Right ventricle myocardium inferior (tissue), 1 donor: ENCODE measurements at places on chromosomes 1 and 21.

DNA sequence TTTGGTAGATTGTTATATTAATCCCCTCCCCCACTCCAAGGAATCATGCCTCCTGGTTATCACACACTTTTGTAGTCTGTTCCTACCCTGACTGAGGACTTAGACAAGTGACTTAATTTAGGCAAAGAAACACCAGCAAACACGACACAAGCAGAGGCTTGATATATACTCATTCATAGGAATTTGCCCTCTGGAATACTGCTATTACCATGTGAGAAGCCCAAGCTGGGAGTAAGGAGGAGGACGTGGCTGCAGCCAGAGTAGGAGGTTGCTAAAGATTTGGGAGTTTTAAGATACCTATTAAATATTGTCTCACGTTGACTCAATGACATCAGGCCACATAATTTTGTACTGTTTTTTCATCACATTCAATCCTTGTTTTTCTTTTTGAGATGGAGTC is 100.2 kb downstream of the LRRC53 start:
- DNase-seq = no peak

- DNase-seq = no peak
Observed at GRCh38 chr21:31889460-31889859, 16.6 kb downstream of the HUNK start.

DNA sequence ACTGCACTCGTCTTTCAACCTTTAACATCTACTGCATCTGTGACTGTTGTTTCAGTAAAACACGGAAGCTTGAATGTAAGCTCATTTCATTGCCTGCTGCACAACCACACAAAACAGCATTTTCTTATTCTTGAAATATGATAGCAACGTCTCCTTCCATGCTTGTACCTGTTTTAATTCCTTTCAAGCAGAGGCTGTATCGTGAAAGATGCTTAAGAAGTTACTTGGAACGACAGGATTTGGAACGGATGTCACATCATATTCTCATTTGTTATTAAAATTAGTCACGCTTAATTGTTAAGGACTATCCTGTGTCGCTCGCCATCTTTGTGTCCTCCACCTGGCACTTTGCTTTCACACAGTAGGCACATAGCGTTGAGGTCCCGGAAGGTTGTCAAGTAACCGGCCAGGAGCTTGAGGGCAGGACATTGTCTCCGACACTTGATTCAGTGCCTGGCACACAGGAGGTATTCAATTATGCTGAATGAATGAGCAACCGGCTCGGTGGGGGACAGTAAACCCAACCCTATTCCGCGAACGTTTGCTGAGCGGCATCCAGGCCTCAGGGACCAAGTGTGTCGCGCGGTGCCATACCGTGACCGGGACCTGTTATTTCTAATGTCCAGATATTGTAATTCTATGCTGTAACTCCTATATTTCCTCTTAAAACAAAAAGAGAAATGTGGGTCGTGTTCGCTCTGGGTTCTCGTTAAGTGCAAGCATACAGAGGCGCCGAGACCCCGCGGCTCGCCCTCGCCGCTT is 499 bp upstream of the SH3GLB1 start:
- DNase-seq = no peak

- DNase-seq = no peak
Observed at GRCh38 chr1:177023726-177024125, 140.8 kb downstream of the ASTN1 start.

GRCh38 chr1:9573723-9574122 is 15.0 kb upstream of the TMEM201 start:
- DNase-seq = no peak

DNA sequence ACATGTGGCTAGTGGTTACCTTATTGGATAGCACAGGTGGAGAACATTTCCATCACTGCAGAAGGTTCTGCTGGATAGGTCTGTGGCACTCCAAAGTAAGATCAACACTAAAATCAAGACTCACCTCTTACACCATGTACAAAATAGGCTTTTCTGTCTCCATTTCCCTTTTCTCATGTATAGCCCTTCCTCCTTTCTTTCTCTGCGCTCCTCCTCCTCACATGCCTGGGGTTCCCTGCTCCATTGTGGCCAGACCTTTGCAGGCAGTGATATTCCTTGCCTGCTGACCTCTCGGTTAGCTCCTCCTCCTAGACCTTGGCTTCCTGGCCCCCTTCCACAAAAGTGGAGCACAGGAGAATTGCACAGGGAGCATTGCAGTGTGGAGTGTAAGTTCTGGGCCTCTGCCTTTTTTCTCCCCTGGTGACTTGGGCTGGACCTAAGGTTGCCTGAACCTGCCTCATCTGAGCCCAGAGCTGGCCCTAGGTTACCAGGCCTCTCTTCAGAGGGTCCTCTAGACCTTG is 33.2 kb upstream of the RBM15 start:
- no peak for DNase-seq

GRCh38 chr1:156740237-156740740 is 599 bp downstream of the MRPL24 start:
- DNase-seq = no peak

DNA sequence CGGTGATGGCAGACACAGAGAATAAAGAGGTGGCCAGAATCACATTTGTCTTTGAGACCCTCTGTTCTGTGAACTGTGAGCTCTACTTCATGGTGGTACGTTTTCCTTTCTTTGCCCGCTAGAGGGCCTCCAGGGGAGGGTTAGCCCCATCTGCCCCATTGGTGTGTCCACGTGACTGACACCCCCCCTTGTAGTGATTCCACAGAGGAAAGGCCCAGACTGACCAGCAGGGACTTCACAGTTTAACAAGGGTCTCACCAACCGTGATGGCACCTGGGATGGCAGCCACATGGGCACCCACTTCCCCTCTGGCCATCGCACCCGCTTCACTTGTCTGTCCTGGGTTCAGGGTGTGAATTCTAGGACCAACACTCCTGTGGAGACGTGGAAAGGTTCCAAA is 22.3 kb upstream of the SARS1 start:
- no peak for DNase-seq

DNA sequence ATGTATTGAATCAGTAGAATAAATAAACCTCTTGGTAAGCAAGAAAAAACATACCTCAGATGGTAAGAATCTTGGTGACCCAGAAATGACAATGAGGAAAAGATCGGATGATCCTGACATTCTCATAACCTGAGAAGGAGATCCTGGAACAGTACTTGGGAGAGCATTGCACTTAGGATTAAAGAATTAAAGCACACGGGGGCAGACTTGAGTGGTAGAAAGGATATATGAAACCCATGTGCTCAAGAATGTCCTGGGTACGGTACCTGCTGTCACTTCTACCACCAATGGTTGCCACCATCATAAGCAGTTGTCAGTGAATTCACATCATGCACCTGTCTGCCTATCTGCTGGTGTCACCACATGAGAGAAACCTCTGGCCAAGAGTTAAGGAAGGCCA is 108.9 kb upstream of the GJB5 start:
- DNase-seq = no peak

- no peak for DNase-seq
Observed at GRCh38 chr1:200337831-200338230, 72.0 kb downstream of the ZNF281 start.

DNA sequence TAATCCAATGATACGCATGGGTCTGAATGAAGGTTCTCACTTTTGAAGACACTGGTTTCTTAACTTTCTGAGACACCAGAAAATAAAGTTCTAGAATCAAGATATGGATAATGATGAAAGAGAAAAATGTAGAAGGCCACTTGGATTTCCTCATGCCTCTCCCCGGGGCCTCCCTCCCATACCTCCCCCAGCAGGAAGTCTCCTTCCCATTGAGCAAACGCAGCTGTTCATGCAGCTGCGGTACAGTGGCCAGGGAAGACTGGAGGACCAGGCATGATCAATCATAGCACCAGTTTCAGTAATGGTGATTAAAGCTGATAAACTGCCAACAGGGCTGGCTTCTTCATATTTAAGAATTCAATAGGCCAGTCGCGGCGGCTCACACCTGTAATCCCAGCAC is 10.9 kb upstream of the UBR4 start:
- DNase-seq = no peak

DNA sequence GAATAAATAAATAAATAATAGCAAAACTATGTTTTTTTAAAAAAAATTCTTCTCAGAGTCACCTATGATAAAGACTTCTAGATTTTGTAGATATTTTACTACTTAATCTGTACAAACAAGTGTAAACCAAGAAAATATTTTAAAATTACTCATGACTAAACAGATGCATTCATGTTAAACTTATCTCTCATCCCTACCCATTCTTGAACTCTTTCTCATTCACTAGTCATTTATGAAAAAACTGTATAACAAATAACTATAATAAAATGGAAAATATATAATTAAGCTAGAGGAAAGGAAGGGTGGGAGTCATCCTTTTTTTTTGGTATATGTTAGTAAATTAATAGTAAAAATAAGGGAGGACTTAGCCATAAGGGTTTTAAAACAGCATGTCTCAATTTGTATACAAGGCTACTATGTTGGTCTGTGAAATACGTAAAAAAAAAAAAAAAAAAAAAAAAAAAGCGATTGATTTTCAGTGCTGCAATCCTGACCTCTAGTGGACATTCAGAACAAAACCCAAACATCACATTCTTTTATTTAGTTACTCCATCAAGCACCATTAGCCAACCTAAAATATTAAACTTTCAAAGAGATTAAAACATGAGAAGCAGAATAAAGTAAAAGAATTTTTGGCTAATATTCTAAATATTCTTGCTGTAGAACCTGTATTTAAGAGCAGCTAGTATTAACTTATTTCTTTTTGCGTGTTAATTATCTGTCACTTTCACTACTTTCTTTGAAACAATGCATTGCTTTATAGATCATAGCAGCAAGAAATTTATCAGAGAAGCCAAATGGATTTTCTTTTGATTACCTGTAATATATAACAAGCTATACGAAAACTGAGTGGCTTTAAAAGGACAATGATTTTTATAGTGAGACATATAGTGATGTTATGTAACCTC is 255.8 kb upstream of the CACYBP start:
- no peak for DNase-seq

GRCh38 chr1:239816081-239816782 is 275.5 kb upstream of the FMN2 start:
- no peak for DNase-seq

- no peak for DNase-seq
Observed at GRCh38 chr1:81433676-81434075, 367.1 kb upstream of the ADGRL2 start.

DNA sequence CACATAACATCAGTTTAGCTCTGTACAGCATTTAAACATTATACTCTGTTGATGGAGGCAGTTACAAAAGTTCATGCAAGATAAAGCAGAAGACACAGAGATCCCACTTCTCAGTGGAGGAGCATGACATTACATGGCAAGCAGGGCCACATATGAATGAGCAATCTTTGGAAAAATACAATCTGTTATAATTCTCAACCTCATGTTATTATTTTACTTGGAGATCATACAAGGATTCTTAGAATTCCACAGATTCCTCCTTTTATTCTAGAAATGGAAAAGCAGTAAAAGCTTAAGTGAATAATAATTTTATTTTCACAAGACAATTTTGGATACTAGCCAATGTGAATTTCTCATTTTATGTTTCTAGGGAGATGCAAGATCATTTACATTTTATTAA is 66.6 kb downstream of the IFI44 start:
- no peak for DNase-seq

DNA sequence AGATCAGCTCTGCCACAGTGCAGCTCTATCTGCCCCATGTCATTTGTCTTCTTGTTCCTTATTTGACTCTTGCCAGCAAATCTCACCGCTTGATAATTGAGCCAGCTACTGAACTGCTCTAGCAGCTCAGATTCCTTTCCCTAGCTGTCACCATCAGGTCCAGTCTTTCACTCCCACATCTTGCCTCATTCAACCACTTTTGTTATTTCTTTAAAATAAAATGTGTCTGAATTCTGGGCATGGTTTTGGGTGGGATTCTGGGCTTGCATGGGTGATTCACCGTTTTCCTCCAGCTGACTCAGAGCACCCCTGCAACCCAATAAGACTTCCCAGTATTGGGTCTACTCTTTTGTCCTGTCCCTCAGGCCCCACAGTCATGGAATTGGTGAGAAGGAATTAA is 215.7 kb downstream of the DSCAM start:
- DNase-seq = no peak

DNA sequence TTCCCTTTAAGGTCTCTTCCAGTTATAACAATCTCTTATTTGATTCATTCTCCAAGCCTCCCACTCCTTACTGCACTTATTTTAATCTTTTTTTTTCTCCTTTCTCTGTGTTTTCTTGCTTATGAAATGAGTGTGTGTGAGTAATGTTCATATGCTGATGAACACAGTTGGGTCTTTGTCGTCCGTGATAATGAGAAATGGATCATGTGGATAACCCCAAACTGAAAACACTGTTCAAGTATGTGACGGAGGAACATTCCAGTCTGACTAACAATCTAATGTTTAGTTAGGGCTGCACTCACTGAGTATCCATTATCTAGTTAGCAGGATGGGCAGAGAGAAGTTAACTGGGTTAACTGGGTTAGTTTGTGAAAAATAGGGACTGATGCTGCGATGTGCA is 253.1 kb upstream of the DUSP10 start:
- no peak for DNase-seq
